ENCODE measurements at places on chromosomes 2 and 18.

DNA sequence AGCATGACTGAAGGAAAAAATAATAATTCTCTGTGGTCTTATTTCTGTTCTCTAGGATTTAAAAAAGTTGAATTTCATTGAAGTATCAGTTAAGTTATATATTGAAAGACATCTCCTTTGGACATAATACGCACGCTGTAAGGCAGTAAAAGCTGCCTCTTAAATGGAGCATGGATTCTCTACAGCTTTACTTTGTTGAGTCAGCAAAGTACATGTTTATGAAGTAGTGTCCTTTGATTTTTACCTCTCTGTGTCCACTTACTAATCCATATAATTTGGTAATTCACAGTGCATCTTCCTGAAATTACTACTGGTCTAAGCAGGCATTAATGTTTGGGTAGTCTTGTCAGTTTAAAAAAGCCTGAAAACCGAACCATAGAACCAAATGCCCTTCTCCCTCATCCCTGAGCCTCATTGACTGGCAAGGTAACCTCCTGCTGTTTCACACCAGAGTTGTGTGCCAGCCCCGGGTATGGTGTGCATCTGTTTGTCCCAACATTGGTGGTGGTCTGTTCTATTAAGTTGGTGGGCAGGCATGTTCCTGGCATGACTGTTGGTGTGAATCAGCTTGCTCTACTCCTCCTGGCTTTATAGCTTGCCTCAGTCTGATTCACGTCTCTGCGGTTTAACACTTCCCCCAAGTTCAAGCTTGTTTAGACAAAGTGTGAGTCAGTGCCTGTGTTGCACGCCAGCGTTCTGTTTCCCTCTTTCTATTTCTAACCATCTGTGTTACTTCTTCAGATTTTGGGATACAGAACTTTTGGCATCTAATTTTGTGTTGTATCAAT is 71.0 kb upstream of the ITM2C start:
- peak; percentile 96 for DNase-seq

GRCh38 chr18:26504831-26505230 is 43.5 kb downstream of the KCTD1 start:
- DNase-seq: no peak

DNA sequence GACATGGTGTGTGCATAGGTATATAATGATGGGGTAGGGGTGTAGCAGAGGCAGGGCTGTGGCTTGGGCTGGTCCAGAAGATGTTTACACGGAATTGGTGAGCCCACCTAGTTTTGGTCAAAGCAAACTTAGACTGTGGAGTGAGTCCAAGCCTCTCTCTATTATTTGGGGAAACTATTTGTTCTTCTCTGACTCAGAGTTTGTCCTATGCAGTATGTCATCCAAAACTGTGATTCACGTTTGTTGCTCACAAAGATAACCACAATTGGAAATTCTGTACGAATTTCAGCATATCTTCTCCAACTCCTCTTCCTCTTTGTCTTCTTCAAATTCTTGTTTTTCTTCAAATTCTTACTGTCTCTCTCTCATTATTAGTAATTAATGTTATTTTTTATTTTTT is 292.9 kb downstream of the XIRP2 start:
- peak; percentile 54 for DNase-seq

GRCh38 chr2:181258720-181259119 is 198.5 kb upstream of the ITGA4 start:
- peak; percentile 82 for DNase-seq

GRCh38 chr18:48292229-48292628 is 117.0 kb downstream of the ZBTB7C start:
- no peak for DNase-seq

- DNase-seq: no peak
Measured at GRCh38 chr2:731711-732110, 54.5 kb upstream of the TMEM18 start.

- DNase-seq: no peak
Measured at GRCh38 chr2:149490296-149490695, 97.3 kb downstream of the MMADHC start.

DNA sequence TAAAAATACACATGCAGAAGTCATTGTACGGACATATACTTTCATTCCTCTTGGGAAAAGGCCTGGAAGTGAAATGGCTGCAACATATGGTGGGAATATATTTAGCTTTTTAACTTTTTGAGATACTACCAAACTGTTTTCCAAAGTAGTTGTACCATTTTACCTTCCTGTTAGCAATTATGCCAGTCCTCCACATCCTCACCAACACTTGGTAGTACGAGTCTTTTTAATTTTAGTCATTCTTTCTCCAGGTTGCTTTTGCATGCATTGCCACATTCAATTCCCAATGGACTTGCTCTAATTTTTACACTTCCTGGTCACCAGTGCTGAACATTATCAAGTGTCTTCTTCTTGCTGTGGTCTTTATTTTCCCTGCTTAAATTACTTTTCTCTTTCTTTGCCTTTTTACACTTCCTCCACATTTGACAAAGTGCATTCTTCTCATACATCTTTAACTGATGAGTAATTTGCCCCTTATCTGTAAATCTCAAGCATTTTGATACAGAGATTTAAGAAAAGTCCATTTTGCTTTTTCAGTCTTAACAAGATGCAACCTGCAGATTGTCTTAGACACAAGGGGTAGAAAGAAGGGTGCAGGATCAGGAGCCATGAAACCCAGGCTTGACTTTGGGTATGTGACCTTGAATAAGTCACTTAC is 14.5 kb downstream of the VIT start:
- DNase-seq: no peak

- peak; percentile 36 for DNase-seq
Measured at GRCh38 chr2:179861027-179861415, 391 bp downstream of the ZNF385B start.

GRCh38 chr2:217225596-217225995 is 365.7 kb upstream of the TNP1 start:
- DNase-seq: no peak

GRCh38 chr18:2538844-2539243 is 32.5 kb downstream of the METTL4 start:
- DNase-seq: no peak

- DNase-seq: no peak
Measured at GRCh38 chr2:198901894-198902293, 555.8 kb downstream of the SATB2 start.

GRCh38 chr2:172270278-172271079 is 156.9 kb upstream of the ITGA6 start:
- peak; percentile 52 for DNase-seq

GRCh38 chr18:46386788-46387187 is 270.2 kb downstream of the LOXHD1 start:
- peak; percentile 52 for DNase-seq

DNA sequence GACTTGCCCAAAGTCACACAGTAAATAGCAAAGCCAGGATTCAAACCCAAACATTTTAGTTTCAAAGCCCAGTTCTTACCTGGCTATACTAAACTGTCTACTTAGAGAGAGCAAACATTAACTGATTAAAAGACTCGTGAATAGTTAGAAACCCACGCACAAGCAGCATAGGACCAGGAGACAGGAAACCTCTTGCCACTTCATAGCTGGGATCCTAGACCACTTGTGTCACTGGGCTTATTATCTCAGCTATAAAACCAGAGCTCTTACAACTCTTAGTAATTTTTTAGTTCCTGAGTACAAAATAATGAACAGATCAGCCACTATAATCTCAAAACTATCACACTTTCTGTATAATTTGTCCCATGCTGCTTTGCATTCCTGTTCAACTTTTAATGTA is 2.4 kb upstream of the AAK1 start:
- no peak for DNase-seq

GRCh38 chr2:219538504-219538951 is 5.1 kb downstream of the CHPF start:
- no peak for DNase-seq

- no peak for DNase-seq
Measured at GRCh38 chr2:18171191-18172139, 293.0 kb downstream of the KCNS3 start.

GRCh38 chr2:131445896-131446295 is 30.0 kb upstream of the TUBA3D start:
- no peak for DNase-seq

GRCh38 chr2:72613931-72614330 is 211.9 kb downstream of the EXOC6B start:
- DNase-seq: no peak

GRCh38 chr2:3183766-3184165 is 193.9 kb downstream of the EIPR1 start:
- no peak for DNase-seq

- no peak for DNase-seq
Measured at GRCh38 chr18:36511791-36512352, 214.4 kb downstream of the FHOD3 start.

Data from kidney tubule cell (primary cell).